Stimulated activated CD8-positive, alpha-beta memory T cell treated with anti-CD3 and anti-CD28 coated beads, Interleukin-12 subunit alpha, Interleukin-12 subunit beta, amount 100 ng/mL, for 1 hour (primary cell): ENCODE measurements at places on chromosomes 1 and 21.

DNA sequence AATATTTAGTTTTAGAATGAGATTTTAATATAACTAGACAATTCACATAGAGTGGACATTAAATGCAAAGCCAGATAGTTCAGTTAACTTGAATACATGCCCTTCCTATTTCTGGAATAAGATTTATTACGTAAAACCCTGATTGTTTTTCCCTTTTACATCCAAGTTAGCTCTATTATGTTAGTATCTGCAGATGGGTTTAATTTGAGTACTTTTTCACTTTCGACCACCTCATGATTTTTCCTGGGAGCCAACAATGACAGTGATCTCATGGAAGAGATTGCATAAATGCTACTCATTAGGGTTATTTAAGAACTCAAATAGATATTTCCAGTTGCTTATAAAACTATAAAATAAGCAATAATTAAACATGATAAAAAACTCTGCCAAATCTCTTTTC, 199.4 kb upstream of the PTGFR start:
- no peak for DNase-seq

DNA sequence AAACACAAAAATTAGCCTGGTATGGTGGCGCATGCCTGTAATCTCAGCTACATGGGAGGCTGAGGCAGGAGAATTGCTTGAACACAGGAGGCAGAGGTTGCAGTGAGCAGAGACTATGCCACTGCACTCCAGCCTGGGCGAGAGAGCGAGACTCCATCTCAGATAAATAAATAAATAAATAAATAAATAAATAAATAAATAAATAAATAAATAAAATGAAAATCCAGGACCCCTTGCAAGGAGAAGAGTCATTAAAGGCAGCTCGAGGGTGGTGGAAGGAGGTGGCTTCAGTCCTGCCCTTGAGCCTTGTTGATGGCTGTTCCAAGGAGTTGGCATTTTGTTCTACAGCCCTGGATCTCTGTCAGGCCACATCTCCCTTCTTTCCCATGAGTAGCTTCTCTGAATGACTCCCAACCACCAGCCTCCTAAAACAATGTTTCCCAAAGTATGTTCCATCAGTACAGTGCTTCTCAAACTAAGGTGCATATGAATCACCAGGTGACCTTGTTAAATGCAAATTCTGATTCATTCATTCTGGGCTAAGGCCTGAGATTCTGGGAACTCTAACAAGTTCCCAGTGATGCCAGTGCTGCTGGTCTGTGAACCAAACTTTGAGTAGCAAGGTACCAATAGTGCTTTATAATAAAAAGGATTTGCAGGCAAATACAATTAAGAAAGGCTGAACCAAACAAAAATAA, 99.0 kb downstream of the KCNN3 start:
- no peak for DNase-seq

DNA sequence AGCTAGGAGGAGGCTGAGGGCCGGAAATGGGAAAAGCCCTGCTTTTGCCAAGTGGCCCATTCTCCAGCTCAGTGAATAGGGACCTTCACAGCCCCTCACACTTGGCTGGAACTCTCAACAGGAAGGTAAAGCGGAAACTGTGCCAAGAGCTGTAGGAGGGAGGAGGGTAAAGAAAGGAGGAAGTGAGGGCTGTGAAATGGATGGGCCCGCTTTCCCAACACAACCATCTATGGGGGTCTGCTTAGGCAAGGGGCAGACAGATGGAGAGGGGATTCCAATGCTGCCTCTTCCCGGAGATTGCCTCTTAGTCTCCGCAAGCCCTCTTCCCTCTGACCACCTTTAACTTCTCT, 5.2 kb downstream of the INKA2 start:
- no peak for DNase-seq

DNA sequence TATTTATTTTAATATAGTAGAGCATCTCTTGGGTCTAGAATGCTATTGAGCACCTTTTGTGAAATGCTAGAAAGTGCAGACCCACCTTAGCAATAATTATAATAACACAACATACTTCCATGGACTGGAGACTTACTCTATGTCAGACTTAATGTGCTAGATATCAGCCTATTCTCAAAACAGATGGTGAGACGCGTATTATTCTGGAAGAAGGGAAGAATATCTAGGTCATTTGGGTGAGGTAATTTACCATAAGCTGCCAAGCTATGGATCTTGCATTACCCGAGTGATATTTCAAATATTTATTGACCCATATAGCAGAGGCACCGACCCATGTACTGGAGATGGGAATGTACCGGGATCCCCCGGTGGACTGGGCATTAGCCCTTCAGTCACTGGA, 20.6 kb upstream of the IFNLR1 start:
- no peak for DNase-seq

DNA sequence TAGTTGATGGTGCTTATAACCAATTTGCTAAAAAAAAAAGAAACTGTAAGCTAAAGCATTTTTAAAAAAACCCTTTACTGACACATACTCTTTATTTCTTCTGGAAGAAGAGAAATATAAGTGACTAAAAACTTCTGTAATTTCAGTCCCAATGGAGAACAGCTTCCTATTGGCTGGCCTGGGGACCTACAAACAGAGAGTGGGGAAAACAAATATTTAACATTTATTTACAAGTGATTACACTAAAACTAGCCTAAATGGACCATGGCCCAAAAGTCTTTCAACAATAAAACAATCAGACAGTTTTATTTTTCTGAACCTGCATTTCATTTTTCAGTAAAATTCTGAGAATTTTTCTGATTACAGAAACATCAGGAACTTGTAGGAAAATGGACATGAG, 15.2 kb downstream of the TARBP1 start:
- DNase-seq = no peak
